Hypothalamus (tissue), 51 donors: ENCODE measurements at places on chromosomes 11 and 22.
A peak's percentile ranks its signal among the peaks of the same experiment; 100 is the strongest.

- no peak for DNase-seq
Observed at GRCh38 chr11:93838967-93839366, 11.5 kb downstream of the VSTM5 start.

GRCh38 chr11:12403997-12404350 lies 26.6 kb downstream of the PARVA start:
- no peak for DNase-seq

GRCh38 chr11:131499199-131499598 lies 128.8 kb downstream of the NTM start:
- DNase-seq, result no peak

- no peak for DNase-seq
Observed at GRCh38 chr22:46596819-46597218, 23.4 kb upstream of the GRAMD4 start.

GRCh38 chr11:82718307-82718706 lies 15.4 kb downstream of the FAM181B start:
- DNase-seq, result peak; percentile 56

DNA sequence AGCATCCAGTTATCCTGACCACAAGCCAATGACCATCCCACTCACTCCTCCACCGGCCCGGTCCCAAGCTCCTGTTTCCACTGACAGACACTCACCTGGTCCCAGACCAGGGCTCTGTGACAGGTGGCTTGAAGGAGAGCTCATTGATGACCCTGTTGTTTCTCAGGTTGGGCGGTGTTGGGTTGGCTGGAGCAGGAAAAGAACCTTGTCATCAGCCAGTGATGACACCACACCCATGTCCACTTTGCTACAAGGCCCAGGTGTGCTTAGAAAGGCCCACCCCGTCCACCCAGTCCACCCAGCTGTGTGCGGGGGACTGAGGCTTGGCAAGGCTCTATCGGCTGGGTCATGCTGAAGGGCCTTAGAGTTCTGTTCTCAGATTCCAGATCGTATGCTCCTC lies 42.9 kb downstream of the GAB4 start:
- DNase-seq, result no peak

DNA sequence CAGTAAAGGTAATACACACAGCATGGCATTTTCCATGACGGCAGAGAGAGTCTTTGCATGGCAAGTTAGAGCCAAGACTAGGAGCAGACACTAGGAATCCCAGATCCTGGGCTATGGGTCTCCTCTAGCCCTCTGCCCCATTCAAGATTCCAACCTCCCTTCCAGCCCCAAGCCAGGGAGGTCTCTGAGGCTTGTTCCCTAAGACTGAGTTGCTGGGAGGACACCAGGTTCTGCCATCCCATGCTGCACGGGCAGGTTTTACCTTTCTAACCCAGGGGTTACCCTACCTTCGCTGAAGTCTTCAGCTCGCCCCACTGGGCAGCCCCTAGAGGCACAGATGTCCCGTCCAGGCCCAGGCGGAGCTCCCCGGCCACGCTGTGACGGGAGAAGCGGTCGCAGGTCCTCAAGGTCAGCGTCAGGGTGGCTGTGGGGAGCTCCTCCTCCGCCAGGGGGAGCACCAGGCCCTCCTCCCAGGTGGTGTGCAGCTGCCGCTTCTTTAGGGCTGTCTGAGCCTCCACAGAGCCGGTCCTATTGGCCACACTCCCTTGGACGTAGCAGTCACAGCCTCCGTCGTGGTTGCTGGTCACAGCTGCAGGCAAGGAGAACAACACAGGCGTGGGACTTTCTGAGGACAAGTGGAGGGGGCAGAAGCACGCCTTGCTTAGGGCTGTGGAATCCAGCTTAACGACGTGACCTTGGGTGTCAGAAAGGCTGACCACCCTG lies 33.8 kb downstream of the SYT13 start:
- no peak for DNase-seq

- no peak for DNase-seq
Observed at GRCh38 chr11:130442737-130443136, 5.7 kb upstream of the ADAMTS15 start.

- DNase-seq, result no peak
Observed at GRCh38 chr22:42303396-42304323, 33.2 kb upstream of the TCF20 start.

- no peak for DNase-seq
Observed at GRCh38 chr22:50105208-50106100, 15.6 kb downstream of the MOV10L1 start.

DNA sequence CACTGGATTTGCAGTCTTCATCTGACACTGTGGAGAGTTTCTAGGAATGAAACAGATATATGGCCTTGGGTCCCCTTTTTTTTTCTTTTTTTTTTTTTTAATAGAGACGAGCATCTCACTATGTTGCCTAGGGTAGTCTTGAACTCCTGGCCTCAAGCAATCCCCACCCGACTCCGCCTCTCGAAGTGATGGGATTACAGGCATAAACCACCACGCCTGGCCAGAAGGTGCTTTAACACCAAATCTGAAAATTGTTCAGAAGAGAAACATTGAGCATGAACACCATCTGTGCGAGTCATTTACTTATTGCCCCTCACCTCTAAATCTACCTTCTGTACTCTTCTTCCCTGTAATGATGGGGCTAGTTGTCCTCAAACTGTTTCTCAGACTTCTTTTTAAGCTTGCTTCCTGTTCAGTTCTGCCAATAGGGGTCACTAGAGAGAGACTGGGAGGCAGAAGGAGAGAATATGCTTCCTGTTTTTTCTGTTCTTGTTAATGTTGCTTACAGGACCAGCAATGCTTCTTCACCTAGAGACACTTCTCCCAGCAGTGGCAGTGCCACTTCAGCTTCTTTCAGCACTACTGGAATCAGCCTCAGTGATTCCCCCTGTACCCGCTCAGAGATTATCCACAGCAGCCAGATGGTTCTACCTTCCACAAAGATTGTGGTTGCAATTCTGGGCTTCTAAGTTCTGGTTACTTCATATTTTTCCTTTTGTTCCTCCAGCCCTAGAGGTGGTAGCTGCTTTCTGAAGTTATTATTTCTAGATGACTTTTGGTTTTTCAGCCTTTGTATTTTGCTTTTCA lies 20.8 kb upstream of the ZBED5 start:
- no peak for DNase-seq

DNA sequence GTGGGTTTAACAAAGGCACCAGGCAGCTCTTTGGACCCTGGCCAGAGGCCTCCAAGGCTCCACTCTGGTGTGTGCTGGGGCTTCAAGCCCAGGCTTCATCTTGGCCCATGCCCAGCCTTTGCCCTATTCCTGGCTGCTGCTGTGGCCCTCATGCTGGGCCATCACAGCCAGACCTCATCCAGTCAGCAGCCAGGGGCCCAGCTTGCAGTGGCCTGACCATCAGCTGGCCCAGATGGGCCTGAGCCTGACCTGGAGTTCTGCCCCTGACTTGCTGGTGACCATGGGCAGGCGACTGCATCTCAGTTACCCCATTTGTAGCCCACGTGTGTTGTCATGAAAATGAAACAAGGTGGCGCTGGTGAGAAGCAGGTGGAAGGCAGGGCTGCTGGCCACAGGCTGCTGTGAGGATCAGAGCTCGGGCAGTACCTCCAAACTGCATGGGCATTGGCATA lies 76.1 kb downstream of the MED15 start:
- DNase-seq, result peak; percentile 64

GRCh38 chr11:23377909-23378308 lies 517.6 kb upstream of the CCDC179 start:
- no peak for DNase-seq

- DNase-seq, result no peak
Observed at GRCh38 chr11:27239305-27239942, 123.6 kb downstream of the CCDC34 start.

DNA sequence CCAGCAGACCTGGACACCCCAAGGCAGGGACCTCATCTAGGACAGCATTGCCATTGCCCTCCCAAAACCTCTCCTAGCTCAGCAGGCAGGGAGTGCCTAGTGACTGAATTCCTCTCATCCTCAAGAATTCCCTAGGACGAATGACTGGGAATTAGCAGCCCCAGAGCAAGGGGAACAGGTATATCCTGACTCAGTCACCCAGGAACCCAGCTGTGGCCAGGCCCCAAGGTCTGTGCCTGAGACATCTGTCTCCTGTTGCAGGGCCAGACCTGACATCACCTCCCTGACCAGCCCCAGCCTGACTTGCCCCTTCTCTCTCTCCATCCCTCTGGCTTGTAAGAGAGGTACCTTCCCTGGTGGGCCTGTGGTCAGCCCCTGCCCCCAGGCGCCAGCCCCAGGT lies 39.0 kb upstream of the SUSD2 start:
- DNase-seq, result no peak

- no peak for DNase-seq
Observed at GRCh38 chr22:23223569-23224317, 43.4 kb downstream of the BCR start.

DNA sequence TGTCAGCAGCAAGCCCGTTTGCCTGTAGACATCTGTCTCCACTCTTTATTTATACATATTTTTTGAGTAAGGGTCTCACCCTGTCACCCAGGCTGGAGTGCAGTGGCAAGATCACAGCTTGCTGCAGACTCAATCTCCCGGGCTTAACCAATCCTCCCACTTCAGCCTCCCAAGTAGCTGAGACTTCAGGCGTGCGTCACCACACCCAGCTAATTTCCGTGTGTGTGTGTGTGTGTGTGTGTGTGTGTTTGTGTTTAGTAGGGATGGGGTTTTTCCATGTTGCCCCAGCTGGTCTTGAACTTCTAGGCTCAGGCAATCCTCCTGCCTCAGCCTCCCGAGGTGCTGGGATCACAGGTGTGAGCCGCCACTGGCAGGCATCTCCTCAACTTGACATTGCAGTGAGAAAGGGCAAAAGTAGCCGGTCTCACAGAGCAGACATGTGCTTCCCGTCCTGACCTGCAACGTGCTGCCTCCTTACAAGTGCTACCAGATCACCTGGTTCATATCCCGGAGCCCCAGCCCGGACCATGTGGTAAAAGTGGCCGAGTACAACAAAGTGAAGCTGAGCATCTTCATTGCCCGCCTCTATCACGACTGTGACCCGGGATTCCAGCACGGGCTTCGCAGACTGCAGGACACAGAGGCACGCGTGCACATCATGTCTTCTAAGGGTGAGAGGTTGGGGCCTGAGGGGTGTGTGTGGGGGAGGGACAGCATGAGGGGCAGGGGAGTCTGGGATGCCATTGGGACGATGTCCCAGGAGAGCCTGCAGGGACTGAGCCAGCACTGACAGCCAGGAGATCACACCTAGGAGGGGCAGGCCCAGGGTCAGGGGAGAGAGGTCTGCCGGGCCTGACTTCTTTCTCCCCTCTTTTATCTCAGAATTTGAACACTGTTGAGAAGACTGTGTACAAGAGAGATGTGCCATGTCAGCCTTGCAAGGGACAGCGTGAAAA lies 5.6 kb upstream of the APOBEC3H start:
- no peak for DNase-seq

DNA sequence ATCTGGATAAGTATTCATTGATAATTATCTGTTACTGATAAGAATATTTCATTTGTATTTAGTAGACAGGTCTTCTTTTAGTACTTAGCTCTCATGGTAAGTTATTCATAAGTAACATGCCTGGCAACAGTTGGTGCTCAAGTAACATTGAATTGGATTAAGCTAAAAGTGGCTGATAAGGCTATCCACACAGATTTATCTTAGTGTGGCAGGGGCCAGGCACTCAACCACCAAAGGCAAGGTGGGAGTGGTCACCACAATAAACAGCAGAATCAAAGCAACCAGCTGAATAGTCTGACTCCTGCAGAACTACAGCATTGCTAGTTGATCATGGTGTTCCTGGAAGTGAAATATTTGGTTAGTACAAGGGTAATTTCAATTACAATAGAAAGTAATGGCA lies 33.0 kb upstream of the NARS2 start:
- DNase-seq, result no peak

DNA sequence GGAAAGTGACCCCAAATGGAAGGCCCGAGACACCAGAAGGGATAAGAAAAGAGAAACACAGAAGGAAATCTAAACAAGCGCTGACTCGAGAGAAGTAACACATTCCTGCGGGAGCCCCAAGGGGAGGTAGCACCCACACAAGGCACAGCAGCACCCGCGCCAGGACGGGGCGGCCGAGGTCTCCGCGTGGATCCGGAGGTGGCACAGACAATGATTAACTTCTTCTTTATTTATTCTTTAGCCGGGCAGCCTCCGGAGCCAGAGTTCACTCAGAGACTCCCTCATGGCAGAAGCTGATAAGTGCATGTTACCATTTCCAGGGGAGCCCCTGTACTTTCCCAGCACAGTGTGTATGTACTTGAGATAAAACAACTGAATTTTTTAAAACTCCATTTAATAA lies 5.1 kb downstream of the TOLLIP start:
- no peak for DNase-seq

GRCh38 chr11:66950112-66950535 lies 8.1 kb downstream of the PC start:
- no peak for DNase-seq

DNA sequence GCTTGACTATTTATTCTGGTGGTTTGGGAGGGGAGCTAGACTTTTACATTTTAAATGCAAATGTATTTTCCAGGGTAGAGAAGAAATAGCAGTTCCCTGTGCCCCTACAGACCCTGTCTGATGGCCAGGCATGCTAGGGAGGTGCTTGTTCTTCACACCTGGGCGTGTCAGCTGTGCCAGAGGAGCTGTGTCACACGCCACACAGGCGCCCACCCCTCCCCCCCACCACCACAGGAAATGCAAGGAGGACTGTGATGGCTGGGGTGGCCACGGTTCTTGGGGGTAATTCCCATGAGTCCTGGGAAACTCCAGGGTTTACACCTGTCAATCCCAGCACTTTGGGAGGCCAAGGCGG lies 82.2 kb downstream of the FLI1 start:
- no peak for DNase-seq

GRCh38 chr11:86043765-86044503 lies 24.9 kb downstream of the PICALM start:
- DNase-seq, result no peak

- no peak for DNase-seq
Observed at GRCh38 chr11:74307434-74307833, 4.0 kb downstream of the P4HA3 start.

DNA sequence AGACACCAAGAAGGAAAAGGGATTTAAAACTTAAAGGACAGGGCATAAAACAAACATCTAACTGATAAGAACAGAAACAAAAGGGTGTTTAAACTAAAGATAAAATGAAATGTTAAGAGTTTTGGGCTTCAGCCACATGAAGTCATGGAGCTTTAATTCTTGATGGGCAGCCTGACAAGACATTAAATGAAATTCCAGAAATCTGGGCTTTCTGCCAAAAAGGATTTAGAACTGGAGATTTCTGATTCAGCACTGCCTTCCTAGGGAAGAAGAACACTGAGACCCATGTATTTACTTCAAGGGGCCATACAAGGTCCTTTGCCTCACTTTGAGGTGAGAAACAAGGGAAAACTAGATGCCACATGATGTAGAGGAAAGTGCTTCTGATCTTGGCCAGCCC lies 355.9 kb upstream of the RAG2 start:
- no peak for DNase-seq
